Neural crest cell (in vitro differentiated cells): ENCODE measurements at places on chromosomes 1 and 21.

DNA sequence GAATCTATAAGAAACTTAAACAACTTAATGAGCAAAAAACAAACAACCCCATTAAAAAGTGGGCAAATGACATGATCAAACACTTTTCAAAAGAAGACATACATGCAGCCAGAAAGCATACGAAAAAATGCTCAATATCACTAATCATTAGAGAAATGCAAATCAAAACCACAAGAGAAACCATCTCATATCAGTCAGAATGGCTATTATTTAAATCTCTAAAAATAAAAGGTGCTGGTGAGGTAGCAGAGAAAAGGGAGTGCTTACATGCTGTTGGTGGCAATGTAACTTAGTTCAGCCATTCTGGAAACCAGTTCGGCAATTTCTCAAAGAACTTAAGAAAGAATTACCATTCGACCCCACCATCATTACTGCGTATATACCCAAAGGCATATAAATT, 147.7 kb downstream of the FAF1 start:
- DNase-seq = no peak

- DNase-seq = no peak
These were observed 1.4 kb upstream of the GJC2 start for GRCh38 chr1:228148196-228148861.

- DNase-seq = peak; percentile 63
These were observed 62.6 kb upstream of the CD1D start for GRCh38 chr1:158117854-158118704.

GRCh38 chr1:107251839-107252238, 111.0 kb downstream of the NTNG1 start:
- DNase-seq = no peak
